ENCODE measurements at places on chromosomes 4 and X.

DNA sequence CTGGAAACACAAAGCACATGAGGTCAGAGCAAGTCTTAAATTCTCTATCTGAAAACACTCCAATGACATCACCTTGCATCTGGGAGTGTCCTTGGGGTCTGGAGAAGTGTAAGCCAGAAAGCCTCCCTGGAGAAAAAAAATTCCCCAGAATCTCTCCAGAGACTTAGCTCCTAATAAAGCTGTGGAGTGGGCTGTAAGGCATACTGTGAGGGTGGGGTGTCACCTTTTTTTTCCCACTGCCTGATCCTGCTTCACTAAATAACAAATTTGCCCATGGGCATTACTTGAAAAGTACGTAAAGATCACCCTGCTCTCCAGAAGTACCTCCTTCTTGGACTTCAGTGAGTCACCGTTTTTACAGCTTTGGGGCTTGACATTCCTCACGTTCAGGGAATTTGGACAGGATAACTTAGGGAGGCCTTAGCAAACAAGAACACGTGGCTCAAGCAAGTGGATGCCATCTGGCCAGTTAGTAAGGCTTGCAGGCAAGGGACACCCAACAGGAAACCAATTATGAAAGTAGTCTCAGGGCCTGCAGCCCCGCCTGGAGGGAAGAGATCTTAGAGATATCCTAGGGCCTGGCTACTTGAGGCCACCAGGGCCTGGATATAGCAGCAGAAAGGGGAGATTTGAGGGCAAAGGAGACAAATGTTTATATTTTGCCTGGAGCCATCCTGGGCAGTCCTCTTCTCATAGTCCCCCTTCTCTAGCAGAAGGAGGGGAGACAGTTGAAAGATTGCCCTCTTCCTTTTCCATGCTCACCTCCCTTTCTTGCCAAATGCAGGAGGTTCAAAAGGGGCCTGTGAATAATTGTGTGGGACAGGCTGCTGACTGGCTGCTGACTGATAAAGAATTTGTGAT lies 60.1 kb upstream of the PLAC1 start:
- DNase-seq: no peak

GRCh38 chr4:134668237-134668636 lies 466.6 kb upstream of the PABPC4L start:
- no peak for DNase-seq

DNA sequence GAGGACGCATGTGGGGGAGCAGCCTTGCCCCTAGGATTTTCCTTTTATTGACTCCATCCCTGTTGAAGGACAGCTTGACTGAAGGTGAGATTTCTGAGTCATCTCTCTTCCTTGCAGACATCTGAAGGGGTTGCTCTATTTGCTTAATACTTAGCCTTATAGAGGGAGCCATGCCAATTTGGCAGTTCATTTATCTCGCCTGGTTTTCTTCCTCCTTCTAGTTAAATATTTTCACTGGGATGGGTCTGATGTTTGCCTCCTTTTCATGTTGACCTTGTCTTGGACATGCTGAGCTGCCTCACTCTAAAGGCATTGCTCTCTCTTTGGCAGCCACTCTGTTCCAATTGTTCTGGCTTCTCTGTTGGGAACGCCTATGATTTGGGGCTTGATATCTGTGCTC lies 151.0 kb upstream of the PSAPL1 start:
- DNase-seq: no peak

- no peak for DNase-seq
Measured at GRCh38 chrX:18490806-18491555, 65.6 kb downstream of the CDKL5 start.

Data from hypothalamus (tissue), 51 donors.